ENCODE measurements at places on chromosomes 11 and 22.

DNA sequence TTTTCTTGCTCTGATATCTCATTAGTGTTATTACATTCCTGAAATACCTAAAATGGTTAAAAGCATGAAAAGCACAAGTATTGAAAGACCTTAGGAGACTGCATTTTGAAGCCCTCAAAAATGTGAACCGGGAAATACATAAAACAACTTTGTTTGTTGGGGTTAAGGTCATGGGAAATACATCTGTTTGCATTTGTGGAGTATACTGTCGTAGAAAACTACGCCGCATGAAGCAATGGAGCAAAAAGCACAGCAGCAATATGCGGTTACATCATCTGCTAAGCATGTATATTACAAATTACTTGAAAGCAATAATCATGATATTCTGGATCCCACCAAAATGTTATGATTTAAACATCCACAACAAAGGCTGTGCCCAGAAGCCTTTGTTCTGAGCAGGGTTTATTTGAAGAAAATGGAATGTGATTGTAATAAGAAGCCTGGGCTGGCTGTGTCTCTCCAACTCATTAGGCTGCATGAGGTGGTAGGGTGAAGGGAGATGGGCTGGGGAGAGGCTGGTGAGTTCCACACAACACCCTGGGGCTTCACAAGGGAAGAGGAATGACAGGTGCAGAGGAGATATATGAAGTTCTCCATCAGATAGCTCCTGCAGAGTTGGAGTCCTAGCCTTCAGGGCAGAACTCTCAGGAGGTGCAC, 64.7 kb upstream of the LIN7C start:
- DNase-seq: no peak

GRCh38 chr11:59267736-59268475, 55.2 kb upstream of the MPEG1 start:
- no peak for DNase-seq

DNA sequence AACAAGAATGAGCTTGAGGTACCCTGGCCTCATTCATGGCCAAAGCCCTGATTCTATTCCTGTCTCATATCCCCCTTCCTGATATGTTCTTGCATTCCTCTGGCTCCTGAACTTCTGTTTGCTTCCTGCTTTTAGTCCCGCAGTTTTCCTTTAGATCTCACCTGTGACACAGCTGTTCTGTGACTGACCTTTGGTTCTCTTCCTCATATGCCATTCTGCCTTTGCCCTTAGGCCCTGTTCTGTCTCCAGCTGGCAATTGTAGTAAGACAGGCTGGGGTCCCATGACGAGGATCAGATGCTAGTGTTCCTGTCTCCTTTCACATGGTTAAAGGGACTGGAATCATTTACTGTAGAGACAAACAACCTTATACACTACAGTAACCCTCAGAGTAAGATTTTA, 59.0 kb upstream of the PDE3B start:
- DNase-seq: no peak

GRCh38 chr22:17601031-17601430, 27.5 kb downstream of the ATP6V1E1 start:
- no peak for DNase-seq

DNA sequence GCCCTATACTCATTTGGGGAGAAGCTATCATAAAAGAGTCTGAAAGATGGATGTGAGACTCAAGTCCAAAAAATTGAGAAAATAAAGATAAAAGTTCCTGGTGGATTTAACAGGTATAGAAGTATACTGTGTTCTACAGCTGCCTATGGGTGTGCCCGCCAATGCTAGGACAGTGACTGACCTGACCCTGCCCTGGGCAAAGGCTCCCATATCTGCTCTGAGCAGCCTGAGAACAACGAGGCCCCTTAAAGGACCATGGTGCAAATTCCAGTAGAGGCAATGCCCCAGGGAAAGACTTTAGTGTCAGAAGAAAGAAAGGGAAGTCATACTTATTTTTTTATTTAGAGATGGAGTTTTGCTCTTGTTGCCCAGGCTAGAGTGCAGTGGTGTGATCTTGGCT, 181.8 kb downstream of the NAV2 start:
- DNase-seq: no peak

- no peak for DNase-seq
Observed at GRCh38 chr11:108122166-108122628, 830 bp downstream of the ACAT1 start.

DNA sequence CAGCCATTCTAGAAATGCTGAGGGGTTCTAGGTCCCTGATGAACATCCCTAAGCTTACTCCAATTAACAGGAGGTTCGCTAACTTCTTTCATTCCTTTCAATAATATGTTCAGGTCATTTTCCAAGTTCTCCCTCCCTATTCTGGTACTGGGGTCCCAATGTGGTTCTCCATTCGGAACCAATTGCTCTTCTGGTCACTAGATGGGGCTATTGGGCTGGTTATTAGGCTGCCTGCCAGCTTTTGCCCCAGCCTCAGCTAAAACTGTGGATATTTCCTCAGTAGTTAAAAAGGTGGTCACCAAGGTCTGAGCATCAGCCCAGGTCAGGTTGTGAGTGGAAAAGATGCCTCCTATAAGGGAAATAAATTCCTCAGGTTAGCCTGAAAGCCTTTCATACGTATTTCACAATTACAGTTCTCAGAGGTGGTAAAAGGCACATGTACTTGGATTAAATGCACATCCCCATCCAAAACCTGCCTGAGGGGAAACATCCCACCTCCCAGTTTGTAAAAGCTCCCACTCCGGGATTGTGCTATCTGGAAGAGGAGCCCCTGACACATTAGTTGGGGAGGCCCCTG, 161.1 kb upstream of the CCDC179 start:
- no peak for DNase-seq

DNA sequence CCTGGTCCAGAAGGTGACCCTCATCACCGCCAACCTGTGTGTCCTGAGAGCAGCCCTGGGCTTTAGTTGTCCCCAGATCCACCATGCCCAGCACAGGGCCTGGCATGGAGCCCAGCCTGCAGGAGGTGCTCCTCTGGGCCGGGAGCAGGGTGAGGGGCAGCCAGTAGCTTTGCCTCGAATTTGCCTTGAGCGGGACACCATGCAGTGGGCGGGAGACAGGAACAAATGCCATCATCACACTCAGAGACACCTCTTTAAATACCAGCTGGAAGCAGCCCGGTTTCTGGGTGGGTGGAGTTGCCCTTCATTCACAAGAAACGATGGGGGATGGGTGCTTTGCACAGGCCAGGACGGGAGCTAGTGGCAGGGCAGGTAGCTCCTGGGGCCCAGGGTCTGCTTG, 19.3 kb downstream of the FLRT1 start:
- no peak for DNase-seq

DNA sequence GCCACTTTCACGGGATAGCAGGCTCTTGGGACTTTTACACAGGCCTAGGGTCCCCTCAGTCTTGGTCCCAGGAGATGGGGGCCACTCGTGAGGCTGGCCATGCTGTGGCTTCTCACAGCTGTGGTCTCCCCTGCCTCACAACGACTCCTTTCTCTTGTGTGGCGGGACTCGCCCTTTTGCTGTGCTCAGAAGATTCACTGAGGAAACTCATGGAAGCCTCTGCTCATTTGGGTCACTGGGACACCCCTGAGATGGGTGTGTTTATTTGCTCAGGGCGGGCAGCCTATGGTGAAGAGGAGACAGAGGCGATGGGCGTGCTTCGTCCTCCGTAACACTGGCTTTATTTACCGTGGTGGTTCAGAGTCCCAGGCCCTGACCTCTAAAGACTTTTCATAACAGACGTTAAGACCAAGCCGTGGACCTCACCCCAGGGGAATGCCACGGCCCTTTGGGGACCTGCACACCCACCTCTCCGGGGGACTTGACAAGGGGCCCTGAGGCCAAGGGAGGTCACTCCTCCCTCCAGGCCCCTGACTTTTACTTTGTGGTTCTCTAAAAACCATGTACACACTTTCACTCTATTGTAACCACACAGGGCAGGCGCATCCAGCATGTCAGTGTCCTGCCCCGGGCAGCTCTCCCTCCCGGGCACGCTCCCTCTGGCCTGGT, 15.5 kb downstream of the TEF start:
- DNase-seq: no peak

- DNase-seq: no peak
Observed at GRCh38 chr11:78202733-78203167, 14.0 kb downstream of the USP35 start.

DNA sequence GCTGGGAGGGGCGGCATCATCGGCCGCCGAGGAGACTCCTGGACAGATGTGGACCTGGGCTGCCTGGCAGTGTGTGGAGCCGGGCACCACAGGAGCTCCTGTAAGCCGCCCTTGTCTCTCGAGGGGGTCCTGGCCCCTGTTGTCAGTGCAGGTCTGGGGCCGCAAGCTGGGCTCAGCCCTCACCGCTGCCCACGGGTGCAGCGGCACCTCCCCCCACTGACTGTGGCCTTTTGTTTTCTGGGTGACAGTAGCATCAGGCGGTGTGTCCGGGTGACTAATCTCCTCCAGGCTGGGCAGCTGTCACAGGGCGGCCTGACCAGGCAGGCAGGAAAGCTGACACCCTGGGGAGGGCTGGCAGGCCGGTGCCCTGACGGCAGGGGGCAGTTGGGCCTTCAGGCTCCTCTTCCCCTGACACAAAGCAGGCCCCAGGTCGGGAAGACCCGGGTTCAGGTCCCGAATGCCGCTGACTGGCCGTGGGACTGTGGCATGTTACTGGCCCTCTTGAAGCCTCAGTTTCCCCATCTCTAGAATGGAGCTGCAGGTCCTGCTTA, 16.3 kb downstream of the DGKZ start:
- no peak for DNase-seq

DNA sequence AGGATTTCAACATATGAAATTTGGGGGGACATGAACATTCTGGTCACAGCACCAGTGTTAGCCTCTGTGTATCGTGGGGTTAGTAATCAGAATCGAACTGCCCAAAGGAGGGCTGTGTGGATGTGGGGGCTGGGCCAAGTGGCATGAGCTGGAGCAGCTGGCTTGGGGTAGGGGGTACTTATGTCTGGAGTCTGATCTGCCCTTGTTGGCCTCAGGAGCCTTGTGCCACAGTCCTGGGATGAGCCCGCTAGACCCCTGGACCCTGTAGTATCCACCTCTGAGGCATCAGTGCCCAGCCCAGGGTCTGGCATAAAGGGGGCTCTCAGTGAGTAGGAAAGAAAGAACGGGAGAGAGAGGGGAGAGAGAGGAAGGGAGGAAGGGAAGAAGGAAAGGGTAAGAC, 67.3 kb downstream of the LRRC32 start:
- DNase-seq: no peak

- DNase-seq: no peak
Observed at GRCh38 chr22:49800408-49801238, 27.1 kb downstream of the BRD1 start.

DNA sequence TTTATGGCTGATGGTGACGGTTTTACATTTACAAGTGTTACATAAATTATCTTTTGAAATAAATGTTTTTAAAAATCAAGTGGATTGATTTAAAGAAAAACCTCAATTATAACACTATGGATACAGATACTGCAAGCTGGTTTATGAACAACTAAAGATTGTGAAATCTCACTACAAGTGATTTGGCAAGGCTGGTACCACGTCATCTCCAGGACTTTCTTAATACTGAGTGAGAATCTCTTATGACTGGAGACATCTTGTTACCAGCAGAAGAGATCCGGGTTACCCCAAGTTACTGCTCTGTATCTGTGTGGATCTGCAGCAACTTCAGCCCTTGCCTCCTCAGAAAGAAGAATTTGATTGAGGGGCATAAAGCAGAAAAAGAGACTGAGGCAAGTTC, 452.9 kb downstream of the MN1 start:
- no peak for DNase-seq

DNA sequence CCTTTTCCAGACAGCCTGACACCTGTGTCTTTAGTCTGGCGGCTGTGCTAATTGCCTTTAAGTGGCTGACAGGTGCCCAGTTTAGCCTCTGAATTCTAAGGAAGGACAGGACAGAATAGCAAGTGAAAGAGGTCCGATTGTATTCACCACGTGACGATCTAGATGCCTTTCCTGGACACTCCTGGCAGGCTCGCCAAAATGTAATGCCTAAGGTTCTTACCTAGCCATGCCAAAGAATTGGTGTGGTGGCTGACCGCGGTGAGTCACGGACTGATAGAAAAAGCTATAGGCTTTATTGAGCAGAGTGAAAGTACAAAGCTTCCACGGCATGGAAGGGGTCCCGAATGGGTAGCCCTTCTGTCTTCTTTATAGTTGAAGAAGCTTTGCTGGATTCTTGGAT, 26.7 kb downstream of the ANKRD42 start:
- no peak for DNase-seq
